ENCODE measurements at places on chromosomes 5 and 9.

- no peak for DNase-seq
Observed at GRCh38 chr5:35281613-35282012, 51.3 kb upstream of the PRLR start.

DNA sequence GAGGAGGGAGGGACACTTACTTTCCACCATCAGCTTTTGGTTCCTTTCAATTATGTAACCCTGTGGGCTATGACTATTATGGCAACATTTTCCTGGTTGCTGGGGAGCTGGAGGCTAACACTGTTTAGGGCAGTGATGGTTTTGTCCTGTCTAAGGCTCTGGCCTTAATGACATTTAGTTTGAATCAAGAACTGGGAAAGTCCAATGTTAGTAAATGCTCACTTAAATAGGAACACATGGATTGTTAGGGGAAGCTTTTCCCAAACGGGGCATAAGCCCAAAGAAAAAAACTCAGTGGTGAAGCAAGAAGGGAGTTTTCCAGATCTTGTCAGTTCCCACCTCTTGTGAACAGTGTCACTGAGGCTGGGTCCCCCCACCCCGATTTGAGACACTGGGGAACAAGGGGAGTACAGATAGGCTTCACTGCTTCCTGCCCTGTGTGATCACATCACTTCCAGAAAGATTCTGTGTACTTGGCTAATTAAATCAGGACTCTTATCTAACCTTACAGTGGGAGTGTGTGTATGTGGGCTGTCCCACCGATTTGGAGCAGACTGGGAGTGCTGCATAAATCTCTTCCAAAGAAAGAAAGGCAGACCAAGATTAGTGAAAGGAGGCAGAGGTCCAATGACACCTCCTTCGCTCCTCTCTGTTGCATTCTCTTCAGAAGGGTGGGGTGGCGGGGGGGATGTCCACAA lies 206.4 kb downstream of the PTTG1 start:
- DNase-seq = no peak

DNA sequence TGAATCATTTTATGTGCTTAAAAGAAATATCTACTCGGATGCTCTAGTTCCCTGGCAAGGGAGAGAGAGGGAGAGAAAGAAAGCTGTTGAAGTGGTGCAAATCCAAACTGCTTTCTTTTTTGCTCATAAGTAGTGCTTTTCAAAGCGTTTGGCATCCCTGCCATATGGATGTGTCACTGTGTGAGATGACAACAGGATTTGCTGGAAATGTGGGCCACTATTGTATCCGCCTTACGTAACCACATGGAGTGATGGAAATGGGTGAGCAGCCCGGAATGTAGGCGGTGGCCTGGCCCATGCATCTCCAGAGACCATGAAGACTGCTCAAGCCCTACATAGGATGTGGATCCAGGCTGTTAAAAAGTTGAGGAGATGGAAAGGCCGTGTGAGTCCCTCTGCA lies 30.8 kb downstream of the TJP2 start:
- no peak for DNase-seq

DNA sequence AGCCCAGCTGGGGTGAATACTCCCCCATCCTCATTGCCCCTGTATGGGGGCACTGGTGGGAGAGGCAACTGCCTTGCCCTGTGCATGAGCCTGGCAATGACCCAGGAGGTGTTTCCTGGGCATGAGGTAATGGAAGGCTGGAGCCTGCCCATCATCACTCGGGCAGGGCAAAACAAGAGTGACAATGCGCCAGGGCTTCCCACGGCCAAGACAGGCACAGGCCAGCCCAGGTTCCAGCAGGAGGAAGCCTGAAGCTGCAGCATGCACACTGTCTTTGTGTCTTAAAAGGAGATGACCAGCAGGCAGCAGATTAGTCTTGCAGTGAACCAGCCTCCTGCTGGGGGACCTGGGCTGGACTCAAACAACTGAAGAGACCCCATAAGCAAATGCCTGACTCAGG lies 92.2 kb upstream of the SMIM23 start:
- DNase-seq = no peak

GRCh38 chr5:104412649-104413240 lies 850.2 kb upstream of the NUDT12 start:
- no peak for DNase-seq

GRCh38 chr5:86030753-86031152 lies 587.0 kb upstream of the COX7C start:
- DNase-seq = no peak

DNA sequence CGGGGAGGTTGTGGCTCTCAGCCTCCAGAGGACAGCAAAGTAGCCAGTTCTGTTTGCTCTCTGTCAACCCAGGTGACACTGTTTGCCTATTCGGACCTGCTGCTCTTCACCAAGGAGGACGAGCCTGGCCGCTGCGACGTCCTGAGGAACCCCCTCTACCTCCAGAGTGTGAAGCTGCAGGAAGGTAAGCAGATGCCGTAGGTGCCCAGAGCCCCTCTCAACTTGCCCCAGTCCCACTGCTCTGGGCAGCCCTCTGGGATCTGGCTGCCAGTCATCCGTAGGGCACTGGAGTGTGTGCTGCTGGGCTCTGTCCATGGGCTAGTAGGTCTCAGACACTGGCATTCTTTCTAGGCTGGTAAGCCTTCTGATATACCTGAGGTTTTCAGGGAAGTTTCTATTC lies 59.3 kb downstream of the RGS3 start:
- DNase-seq = no peak
